H4 (cell line): ENCODE measurements at places on chromosomes 5 and 9. TPM values are rescaled to one million over a fixed set of nuclear protein-coding genes. Genes with fewer than 3 reads are reported as not detected.

CRHBP gene
- not detected in 2 replicates for total RNA-seq

TSC1 gene
- total RNA-seq: 17.7 and 22.4 TPM in 2 replicates

C5orf34 gene
- total RNA-seq: 14.4 and 15.1 TPM in 2 replicates

DOCK2 gene
- 1.0 and 1.4 TPM in 2 replicates for total RNA-seq

TMEM232 gene
- total RNA-seq: 0.66 and 1.7 TPM in 2 replicates

TMEM252 gene
- not detected in 2 replicates for total RNA-seq

STOM gene
- total RNA-seq: 38.2 and 47.0 TPM in 2 replicates

DNA sequence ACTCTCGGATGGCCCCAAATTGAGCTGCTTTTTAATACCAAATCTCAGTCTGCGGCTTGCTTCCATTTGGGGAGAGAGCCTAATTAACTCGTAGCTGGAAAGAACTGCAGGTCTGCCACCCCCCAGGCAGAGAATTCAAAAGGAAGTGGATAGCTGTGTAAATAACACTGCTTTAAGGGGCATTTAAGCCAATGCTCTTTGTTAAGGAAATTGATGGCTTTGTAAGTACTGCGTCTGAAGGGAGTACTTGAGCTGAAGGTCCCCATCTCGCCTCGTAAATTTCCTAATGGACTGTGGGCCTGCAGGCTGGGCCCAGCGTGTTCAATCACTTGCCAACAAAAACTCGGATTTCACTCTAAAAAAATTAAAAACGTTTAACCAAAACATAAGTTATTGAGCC, 132.7 kb downstream of the PAPPA start:
- no peak for DNase-seq

GRCh38 chr5:69042500-69042899, 51.3 kb upstream of the SLC30A5 start:
- DNase-seq: no peak

- no peak for DNase-seq
These were observed 265.9 kb upstream of the NR4A3 start for GRCh38 chr9:99555792-99556191.

GRCh38 chr5:39943811-39944210, 519.0 kb upstream of the DAB2 start:
- DNase-seq: no peak

- DNase-seq: no peak
These were observed 58.2 kb downstream of the CCNH start for GRCh38 chr5:87354496-87354895.

DNA sequence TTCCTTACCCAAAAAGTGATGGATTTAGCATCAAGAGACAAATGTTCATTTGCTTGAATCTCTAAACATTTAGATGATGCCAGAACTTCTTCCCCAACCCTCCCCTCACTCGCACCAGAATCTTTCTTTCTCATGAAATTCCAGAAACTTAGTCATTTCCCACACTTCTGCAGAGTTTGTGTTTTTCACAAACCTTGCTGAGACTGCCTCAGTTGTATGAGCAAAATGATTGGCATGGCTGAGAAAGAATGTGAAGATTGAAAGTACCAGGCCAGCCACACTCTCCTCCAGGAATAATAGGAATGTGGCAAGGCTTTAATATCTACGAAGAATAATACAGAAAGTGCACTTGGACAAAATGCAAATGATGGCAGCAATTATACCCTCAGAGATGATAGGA, 428.3 kb upstream of the CDH6 start:
- no peak for DNase-seq

GRCh38 chr9:107471552-107471951, 18.0 kb downstream of the KLF4 start:
- DNase-seq: peak; percentile 63

- peak; percentile 82 for DNase-seq
These were observed 2.1 kb downstream of the CCDC192 start for GRCh38 chr5:127705120-127705892.

GRCh38 chr5:10286162-10286861, 21.4 kb downstream of the CMBL start:
- no peak for DNase-seq

GRCh38 chr5:139744471-139745131, 51.0 kb upstream of the PSD2 start:
- no peak for DNase-seq

DNA sequence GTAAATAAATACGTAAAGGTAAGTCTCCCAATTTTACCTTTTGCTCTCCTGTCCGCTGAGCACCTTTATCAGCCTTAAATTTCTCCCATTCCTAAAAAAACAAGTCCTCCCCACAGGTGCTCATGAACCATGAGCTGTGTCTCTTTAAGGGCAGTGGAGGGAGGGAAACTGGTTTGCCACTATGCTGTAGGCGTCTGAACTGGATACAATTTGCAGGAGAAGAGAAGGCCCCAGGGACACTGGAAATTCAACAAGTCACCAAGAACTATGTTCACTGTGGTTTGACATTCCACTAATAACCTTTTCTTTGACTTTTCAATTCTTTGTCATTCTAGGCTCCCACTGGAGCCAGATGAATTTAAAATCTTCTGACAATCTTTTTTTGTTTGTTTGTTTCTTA, 72.2 kb downstream of the LHFPL2 start:
- DNase-seq: no peak

GRCh38 chr5:136058039-136058971, 29.5 kb downstream of the TGFBI start:
- peak; percentile 100 for DNase-seq

DNA sequence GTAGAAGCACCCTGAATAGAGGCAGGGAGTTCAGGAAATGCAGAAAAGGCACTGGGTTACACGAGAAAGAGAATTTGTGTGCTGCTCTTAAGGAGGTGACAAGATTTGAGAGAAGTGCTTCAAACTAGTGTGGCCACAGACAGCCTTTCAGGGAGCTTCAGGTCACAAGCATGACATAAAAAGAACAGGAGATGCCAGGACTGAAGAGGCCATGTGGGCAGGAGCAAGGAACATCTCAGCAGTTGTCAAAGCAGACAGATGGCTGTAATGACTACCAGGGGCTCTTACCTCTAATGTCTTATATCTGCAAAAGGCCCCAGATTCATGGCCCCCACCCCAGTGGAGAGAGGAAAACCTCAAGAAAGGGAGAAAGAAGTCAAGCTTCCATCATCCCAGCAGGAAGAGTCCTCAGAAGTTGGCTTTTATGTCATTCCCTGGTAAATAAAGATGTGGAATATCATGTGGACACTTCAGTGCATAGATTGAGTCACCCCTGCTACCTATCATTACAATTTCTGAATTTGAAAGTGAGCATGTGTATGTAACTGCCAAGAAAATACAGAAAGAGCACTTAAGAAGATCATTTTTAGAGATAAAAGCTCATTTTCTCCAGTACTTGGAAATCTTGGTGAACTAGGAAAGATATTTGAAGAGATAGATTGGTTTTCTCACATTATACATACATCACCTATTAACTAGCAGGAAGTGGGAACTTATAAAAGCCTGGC, 214.4 kb upstream of the RORB start:
- DNase-seq: no peak
